ENCODE measurements at places on chromosomes 12 and 14. TPM values are rescaled to one million over a fixed set of nuclear protein-coding genes. Genes with fewer than 3 reads are reported as not detected.

Gene CCDC197
- total RNA-seq: not detected

Gene DHRS2
- 6.1 TPM for total RNA-seq

Gene RAP1B
- total RNA-seq: 211 TPM

Gene SYNDIG1L
- not detected for total RNA-seq

Gene DEPDC4
- total RNA-seq: 1.5 TPM

Gene SLC25A21
- 1.0 TPM for total RNA-seq

Gene SRRM4
- total RNA-seq: not detected

Gene TBK1
- total RNA-seq: 24.6 TPM

Gene OTX2
- total RNA-seq: not detected

Gene ADAM20
- total RNA-seq: not detected

Gene ENDOU
- not detected for total RNA-seq

Gene GPR84
- total RNA-seq: not detected

Gene ARHGDIB
- 1.3 TPM for total RNA-seq

Gene DBX2
- total RNA-seq: not detected

Gene PIANP
- 0.97 TPM for total RNA-seq

Gene FBLN5
- 3.3 TPM for total RNA-seq

Gene FOXA1
- total RNA-seq: 9.1 TPM

Gene TAS2R7
- total RNA-seq: not detected

Gene FAM181A
- not detected for total RNA-seq

Gene OASL
- 4.1 TPM for total RNA-seq

Gene KSR2
- total RNA-seq: 0.71 TPM

Gene RFLNA
- 0.24 TPM for total RNA-seq

Gene SPRYD3
- total RNA-seq: 33.3 TPM

Gene CDCA3
- total RNA-seq: 77.4 TPM

Gene DYRK4
- total RNA-seq: 41.9 TPM

Gene SIX6
- not detected for total RNA-seq

Gene OGFOD2
- 16.1 TPM for total RNA-seq

Gene NRL
- 1.1 TPM for total RNA-seq

Gene FOXG1
- 0.10 TPM for total RNA-seq

Gene PLD4
- total RNA-seq: 0.10 TPM

Gene NKX2-1
- total RNA-seq: not detected

Gene MYF6
- total RNA-seq: not detected

Gene TRAF3
- 18.5 TPM for total RNA-seq

Gene YAF2
- total RNA-seq: 19.4 TPM

Gene CINP
- total RNA-seq: 61.1 TPM

Gene MARK3
- 60.0 TPM for total RNA-seq

Gene LRP1-AS
- total RNA-seq: not detected

Gene COPS7A
- 55.9 TPM for total RNA-seq

Gene MSI1
- total RNA-seq: 1.4 TPM

Gene SPX
- total RNA-seq: 3.6 TPM

Gene ALDH6A1
- total RNA-seq: 2.3 TPM

Gene CNTN1
- 55.1 TPM for total RNA-seq

Gene CCDC177
- total RNA-seq: 0.02 TPM

Gene PACS2
- total RNA-seq: 26.5 TPM

Gene CLEC2D
- total RNA-seq: 0.65 TPM

Gene DTX1
- 0.42 TPM for total RNA-seq

Gene RPGRIP1
- total RNA-seq: 0.20 TPM

Gene OR4N5
- total RNA-seq: not detected

Gene SMOC1
- 16.4 TPM for total RNA-seq

Gene CTDSP2
- 50.5 TPM for total RNA-seq

Gene SAV1
- total RNA-seq: 28.9 TPM

Gene KRT74
- total RNA-seq: not detected

Gene RNASE3
- total RNA-seq: not detected
